ENCODE measurements at places on chromosomes 5 and 9.

DNA sequence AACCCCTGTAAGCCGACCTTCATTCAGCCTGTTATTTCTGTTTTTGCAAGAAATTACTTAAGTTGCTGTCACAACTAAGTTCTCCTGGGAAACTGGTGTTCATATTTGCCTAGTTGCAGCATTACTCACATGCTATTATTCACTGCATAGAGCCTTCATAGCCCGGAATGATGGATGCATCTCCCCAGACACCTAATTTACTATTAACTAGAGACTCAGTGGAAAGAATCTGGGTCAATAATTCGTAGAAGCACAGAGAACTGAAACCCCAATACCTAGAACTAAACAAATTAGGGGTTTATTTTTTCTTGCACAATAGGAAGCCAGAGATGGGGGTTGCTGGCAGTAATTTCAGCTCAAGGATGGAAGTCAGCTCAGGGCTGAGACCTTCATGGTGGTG, 45.7 kb upstream of the FAM170A start:
- no peak for DNase-seq

DNA sequence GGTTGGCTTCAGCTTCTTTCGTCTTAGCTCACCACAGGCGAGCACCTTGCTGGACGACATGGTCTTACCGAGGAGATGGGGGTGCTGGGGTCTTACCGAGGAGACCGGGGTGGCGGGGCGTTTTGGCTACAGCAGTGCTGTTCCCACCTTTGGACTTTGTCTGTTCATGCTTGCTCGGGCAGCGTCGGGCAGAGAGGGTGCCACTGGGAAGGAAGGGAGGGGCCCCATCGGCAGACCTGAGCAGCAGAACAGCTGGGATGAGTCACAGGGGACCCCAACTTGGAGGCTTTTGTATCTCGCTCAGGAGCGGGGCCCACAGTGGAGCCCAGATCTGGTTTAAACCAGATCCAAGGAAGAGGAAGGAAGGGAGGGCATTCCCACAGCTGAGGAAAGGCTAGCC, 106.0 kb upstream of the CACNA1B start:
- DNase-seq, result no peak

DNA sequence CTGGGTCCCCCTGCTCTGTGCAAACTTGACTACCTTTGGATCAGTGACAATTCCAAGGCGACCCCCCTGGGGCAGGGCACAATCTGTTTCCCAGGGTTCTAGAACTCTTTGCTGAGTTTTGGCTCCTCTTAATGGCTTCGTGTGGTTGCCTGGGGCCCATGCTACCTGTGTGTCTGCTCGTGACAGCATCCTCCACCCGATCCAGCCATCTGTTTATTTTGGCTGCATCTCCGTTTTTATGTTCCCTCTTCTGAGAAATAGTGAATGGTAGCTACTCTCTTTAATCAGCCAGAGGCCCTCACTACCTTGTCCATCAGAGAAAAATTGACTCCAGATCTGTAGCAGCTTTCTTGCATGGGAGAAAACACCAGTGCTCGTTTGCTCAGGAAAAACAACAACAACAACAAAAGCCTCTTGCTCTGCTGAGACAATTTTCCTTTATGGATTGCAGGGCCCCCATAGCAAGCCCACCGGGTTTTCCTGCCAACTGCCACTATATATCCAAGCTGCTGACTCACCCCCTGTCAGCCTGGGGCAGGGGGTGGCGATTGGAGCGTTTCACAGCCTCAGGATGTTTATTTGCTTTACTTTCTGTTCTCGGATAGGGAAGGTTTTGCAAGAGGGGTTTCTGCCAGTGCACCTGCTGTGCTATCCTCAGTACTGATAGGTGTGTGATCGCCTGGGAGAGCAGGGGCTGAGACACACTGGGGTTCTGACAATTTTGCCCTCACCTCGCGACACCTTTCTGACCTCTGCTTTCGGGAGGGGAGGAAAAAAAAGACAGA, 607.8 kb downstream of the BNC2 start:
- no peak for DNase-seq

DNA sequence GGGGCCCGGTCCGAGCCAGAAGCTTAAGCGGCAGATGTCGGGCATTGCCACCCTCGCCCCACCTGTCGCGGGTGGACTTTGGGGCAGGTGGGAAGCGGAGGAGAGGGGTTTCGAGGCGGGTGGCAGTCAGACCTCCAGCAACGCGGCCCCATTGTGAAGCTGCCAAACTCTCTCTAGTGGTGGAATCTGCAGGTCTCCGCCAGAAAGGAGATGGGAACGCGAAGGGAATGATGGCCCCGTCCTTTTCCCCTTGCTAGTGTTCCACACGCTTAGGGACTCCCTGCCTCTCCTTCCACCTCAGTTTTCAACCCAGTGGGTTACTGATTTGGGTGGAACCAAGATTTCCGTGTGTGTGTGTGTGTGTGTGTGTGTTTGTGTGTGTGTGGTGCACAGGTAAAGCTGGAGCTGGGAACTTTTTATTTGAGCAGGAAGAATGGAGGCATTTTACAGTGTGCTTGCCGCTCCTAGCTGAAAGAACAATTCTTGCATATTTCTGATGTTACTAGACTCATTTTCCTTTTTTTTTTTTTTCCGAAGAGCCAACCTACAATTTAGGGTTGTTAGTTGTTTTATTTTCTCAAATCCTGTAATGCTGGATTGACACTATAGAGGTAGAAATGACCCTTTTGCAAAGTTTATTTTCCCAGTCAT, 1.3 kb downstream of the MACIR start:
- no peak for DNase-seq

DNA sequence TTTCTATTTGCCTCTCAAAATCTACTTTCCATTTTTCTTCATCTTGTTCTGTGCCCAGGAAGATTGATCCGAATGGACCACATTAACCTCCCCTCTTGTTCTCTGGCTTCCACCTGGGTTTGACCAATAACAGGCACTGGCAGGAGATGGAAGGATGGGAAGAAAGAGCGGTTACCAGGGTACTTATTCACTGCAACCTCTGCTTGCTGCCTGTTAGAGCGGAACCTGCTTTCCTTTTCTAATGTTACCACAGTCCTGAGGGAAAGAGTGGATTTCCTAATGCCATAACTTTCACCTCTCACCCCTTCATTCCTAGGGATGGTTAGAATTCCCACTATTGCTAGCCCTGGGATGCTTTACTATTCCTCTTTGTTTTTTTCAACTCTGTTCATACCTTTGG, 262.1 kb downstream of the RFX3 start:
- DNase-seq, result no peak

DNA sequence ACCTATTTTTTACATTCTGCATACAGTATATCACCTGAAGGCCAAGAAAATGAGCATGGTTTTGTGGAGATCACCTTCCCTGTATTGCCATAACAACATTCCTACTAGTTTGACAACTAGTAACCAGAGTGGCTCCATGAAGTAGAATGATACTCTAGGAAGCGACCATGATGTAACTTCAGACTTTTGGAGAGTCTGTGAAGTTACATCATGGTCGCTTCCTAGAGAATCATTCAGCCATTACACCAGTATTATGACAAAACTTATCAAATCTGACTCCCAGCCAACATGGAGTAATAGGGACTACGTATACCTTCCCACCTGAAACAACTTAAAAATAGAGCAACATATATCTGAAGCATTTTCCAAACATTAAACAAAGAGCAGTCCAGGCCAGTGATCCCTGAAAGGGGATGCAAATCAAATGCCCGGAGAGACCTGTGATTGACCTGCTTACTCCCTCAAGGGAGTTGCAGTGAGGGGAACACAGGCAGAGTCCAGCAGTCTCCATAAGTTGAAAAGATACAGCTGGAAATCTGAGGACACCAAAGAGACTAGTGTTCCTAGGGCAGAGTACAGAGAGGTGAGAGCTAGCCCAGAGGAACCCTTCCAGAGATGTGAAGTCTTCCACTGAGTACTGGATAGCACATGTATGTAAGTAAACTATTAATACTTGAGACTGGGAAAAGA, 7.8 kb downstream of the ECM2 start:
- DNase-seq, result no peak

GRCh38 chr5:88952344-88952743, 69.4 kb upstream of the MEF2C start:
- DNase-seq, result peak; percentile 83

- DNase-seq, result no peak
These were observed 42.5 kb downstream of the KCNT1 start for GRCh38 chr9:135744333-135745070.

DNA sequence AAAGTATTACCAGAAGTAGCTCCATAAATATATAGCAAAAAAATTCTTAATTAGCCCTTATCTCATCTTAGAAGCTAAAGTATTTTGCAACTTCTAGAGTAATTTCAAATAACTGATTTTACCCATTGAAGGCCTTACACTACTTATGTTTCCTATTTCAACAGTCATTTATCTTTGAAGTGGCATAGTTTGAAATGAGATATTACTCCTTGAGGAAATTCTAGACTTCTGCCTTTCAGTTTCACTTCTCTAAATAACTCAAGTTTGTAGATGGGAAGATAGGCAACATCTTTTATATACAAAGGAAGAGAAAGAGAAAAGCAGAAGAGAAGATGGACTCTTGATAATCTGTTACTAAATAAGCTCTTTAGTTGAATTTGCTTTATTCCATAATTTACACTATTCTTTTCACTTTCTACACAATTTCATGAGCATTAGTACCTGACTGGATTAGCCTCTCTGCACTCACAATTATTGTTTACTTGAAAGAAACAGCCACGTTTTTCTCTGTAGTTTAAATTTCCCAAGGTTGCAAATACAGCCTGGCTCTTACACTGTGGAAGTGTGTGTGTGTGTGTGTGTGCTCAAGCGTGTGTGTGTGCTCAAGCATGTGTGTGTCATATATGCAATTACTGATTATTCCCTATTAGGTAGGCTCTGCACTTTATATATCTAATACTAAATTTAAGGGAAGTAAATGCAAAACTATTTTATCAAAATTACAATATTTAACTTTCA, 60.6 kb upstream of the EMB start:
- no peak for DNase-seq

DNA sequence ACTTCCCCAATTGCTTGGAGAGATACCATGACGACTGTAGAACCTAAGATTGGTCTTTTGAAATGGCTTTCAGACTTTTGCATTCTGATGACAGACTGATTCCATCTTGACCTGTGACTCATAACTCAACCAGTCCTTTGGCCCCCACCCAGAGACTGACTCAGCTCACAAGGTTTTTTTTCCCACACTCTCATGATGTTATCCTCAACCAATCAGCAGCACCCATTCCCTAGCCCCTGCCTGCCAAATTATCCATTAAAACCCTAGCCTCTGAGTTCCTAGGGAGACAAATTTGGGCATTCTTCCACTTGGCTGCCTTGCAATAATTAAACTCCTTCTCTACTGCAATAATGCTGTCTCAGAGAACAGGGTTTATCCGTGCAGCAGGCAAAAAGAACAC, 1263.3 kb upstream of the CDH9 start:
- no peak for DNase-seq

DNA sequence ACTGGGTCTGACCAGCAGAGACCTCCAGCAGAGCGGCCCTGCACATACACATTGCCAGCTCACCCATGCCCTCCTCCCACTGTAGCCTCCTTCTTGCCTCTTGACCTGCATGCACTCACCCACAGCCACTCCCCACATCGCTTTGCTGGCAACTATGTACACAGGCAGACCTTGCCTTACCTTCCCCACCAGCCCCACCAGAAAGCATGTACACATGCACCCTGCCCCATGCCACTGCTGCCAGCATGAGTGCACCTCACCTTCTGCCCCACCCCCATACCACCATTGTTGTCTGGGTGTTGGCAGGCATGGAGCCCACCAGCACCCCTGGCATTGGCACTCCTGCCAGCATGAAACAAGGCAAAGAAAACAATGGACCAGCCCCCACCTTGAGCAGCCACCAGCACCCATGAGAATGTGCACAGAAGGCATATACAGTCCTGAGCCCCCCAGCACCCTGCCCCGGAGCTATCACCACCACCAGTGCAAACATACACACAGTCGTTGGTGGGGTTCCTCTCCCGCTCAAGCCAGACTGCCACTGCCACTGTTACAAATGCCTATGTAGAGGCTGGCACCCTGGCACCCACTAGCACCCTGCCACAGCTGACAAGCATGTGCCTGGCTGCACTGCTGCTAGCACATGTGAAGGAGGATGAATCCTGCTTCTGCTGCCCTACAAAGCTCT, 171.4 kb upstream of the NR4A3 start:
- DNase-seq, result no peak

DNA sequence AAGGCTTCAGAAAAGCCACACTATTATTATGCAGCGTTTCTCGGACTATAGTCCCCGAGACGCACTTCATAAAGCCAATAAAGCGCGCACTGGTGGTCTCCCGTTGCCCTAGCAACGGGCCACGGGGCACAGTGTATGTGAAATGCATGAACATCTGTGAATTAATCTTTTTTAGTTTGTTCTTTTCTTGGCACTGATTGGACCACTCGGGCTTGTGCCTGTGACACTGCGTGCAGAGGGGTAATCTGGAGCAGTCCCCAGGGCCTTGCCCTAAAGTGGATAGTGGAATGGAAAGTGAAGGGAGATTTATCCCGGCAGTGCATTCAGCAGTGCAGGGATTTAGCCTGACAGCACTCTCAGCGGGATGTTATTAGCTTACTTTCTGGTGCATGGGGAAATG, 92.1 kb downstream of the TLE4 start:
- no peak for DNase-seq

- DNase-seq, result no peak
These were observed 41.4 kb upstream of the TIFAB start for GRCh38 chr5:135493406-135494180.
